Left lung (tissue), 14 donors: ENCODE measurements at places on chromosomes 1 and 21. TPM values are rescaled to one million over a fixed set of nuclear protein-coding genes. Genes with fewer than 3 reads are reported as not detected.

GRCh38 chr1:19407494-19408096 lies 77.7 kb downstream of the CAPZB start:
- H3K36me3 ChIP-seq, result peaks cover 23% of the 10 kb centered on the region
- H3K27me3 ChIP-seq, result no peaks in the 10 kb centered on the region
- peaks cover 25% of the 10 kb centered on the region for H3K4me1 ChIP-seq
- no peak overlapping the region for H3K27ac ChIP-seq

DNA sequence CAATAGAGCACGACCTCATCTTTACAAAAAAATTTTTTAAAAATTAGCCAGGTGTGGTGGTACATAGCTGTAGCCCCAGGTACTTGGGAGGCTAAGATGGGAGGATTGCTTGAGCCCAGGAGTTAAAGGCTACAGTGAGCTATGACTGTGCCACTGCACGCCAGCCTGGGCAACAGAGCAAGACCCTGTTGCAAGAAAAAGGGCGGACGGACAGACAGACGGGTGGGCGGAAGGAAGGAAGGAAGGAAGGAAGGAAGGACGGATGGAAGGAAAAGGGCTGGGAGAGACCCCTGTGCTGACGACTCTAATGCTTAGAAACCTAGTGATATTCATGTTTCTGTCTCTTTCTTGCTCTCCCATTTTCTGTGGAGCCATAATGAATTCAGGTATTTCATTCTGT lies 14.4 kb downstream of the PI4KB start:
- no peak for DNase-seq
- peaks cover 90% of the 10 kb centered on the region for H3K36me3 ChIP-seq
- no peak overlapping the region for H3K4me3 ChIP-seq
- peak overlapping the region; percentile 77 for H3K27ac ChIP-seq
- H3K4me1 ChIP-seq, result peaks cover 54% of the 10 kb centered on the region

DNA sequence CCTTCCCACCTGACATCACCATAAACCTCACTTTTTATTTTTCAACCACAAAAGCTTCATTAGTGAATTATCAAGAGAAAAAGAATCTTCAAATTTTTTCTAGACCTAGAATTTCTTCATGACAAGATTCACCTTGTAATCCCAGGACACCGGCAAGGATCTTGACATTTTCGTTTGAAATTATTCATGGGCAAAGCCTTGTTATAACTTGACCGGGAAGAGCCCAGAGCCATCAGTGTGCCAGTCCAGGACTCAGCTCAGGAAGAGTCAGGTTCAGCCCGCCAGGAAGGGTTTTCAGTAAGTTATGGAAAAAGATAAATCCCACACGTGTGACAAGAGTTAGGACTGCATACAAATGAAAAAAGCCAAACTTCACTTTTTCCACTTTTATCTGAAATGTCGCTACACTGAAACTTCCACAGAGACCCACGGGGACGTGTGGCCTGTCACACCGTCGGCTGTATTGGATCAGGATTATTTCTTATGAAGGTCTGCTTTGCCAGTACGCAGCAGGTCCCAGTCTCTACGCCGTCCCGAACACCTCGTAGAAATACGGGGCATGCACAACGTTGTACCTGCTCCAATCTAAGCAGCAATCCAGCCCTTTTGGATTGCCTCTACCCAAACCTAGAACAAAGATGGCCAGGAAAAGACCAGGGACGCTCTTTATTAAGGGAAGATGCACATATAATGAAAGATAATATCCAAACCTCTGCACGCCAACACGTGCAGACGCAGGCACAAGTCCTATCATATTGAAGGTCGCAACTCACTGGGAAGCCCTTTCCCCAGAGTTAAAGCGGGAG lies 916 bp downstream of the F3 start:
- H3K4me3 ChIP-seq, result peak overlapping the region; percentile 76
- H3K4me1 ChIP-seq, result peaks cover 28% of the 10 kb centered on the region
- peaks cover 3% of the 10 kb centered on the region for H3K36me3 ChIP-seq
- peak overlapping the region; percentile 81 for H3K27ac ChIP-seq
- DNase-seq, result peak; percentile 13

DNA sequence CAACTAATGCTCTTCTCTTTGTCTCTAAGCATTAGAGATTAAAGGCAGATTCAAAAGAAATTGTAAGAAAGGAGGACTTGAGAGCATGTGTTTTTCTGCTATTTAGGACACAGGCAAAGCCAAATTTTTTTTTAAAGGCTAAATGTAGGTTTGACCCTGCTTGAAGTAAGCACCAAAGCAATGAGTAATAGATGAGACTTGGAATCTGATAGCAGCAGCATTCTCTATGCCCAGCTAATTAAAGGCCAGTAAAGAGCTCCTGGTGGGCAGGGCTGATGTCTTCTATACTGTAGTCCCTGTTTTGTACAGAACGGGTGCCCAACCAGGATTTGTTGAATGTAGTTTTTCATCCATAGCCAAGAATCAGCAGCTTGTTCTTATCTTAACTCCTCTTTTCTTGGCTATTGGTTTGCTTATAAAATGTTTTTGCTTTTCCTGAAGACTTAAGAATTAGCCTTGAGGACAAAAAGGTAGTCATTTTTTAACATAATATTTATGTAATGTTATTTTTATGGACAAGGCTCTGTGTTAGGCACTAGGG lies 179.6 kb downstream of the LMO4 start:
- H3K27me3 ChIP-seq, result no peaks in the 10 kb centered on the region
- no peak overlapping the region for H3K27ac ChIP-seq
- no peaks in the 10 kb centered on the region for H3K36me3 ChIP-seq
- DNase-seq, result no peak
- H3K4me3 ChIP-seq, result no peak overlapping the region

- H3K27ac ChIP-seq, result no peak overlapping the region
- H3K4me3 ChIP-seq, result peak overlapping the region; percentile 27
- peaks cover 16% of the 10 kb centered on the region for H3K4me1 ChIP-seq
- no peaks in the 10 kb centered on the region for H3K36me3 ChIP-seq
- peak; percentile 65 for DNase-seq
Measured at GRCh38 chr1:101309334-101310311, 72.8 kb downstream of the S1PR1 start.

DNA sequence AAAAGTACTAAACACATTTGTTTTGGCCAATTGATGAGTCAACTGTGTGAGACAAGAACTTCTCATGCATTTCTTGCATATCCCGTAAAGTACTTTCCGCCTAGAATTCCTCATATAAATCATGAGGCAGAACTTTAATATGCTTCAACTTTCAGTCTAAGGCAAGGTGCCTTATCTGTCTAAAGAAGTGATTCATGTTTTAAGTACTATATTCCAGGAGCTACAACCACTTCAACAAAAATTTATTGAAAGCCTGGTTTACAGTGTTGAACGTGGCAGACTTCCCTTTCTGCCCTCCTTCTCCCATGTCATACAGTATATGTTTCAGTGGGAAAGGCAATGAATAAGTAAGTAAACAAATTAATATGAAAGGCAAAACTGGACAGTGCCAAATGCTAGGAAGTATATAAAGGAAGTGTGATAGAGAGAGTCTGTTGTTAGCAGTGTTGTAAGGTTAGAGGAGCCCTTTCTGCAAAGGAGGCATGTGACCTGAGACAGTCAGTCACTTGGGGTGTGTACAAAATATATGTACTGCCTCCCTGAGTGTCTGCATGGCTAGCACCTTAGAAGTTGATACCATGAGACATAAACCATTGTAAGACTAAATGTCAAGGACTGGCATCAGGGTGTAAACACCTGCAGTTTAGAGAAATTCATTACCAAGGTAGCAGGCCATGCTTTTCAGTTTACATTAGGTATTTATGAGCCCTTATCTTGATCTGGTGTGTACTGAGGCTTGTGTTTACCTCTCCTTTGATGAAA lies 362.2 kb downstream of the SRGAP2C start:
- no peaks in the 10 kb centered on the region for H3K27me3 ChIP-seq
- no peak for DNase-seq
- H3K4me1 ChIP-seq, result no peaks in the 10 kb centered on the region
- H3K27ac ChIP-seq, result no peak overlapping the region

DNA sequence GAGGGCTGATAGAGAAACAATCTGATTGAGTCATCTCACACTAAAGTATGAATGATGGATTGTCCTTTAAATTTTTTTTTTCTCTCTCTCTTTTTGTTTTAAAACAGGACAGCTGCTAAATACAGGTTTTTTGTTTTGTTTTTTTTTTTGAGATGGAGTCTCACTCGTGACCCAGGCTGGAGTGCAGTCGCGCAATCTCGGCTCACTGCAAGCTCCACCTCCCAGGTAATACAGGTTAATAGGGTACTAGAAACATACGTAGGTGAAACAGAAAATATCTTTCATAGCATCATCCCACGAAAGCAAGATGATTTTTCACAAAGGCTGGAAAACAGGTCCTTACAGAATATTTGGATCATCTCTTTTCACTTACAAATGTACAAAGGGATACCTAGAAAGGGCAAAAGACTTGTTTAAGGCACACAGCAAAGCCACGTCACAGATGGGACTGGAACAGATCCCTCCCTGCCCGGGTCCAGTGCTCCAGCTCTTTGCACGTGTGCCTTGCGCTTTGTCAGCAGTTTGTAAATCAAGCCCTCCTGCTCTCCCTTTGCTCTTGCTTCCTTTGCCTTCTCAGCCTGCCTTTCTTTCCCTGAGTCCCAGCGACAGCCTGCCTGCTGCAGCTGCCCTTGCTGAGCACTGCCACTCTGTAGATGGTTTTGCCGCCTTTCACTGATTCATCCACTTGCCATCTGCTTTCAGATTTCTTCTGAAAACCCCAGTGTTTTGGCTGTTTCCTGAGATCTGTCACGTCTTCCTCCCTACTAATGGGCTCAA lies 171.3 kb upstream of the BEND5 start:
- no peak for DNase-seq
- H3K27me3 ChIP-seq, result no peaks in the 10 kb centered on the region
- H3K27ac ChIP-seq, result no peak overlapping the region
- H3K36me3 ChIP-seq, result no peaks in the 10 kb centered on the region
- H3K4me1 ChIP-seq, result no peaks in the 10 kb centered on the region
- no peak overlapping the region for H3K4me3 ChIP-seq

DNA sequence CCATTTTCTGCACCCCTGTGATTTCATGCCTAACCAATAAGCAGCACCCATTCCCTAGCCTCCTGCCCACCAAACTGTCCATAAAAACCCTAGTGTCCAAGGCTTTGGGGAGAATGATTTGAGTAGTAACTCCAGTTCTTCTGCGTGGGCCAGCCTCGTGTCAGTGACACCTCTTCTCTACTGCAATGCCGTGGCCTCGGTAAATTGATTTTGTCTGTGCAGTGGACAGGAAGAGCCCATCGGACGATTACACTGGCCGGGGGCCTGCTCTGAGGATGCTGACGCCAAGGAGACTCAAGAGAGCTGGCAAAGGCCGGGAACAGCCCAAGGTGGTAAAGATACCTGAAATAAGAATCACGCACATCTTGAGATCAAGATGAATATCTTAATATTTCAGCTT lies 29.3 kb downstream of the RSPH1 start:
- no peak overlapping the region for H3K27ac ChIP-seq
- H3K4me1 ChIP-seq, result no peaks in the 10 kb centered on the region
- H3K27me3 ChIP-seq, result no peaks in the 10 kb centered on the region
- no peak overlapping the region for H3K4me3 ChIP-seq
- H3K36me3 ChIP-seq, result no peaks in the 10 kb centered on the region

DNA sequence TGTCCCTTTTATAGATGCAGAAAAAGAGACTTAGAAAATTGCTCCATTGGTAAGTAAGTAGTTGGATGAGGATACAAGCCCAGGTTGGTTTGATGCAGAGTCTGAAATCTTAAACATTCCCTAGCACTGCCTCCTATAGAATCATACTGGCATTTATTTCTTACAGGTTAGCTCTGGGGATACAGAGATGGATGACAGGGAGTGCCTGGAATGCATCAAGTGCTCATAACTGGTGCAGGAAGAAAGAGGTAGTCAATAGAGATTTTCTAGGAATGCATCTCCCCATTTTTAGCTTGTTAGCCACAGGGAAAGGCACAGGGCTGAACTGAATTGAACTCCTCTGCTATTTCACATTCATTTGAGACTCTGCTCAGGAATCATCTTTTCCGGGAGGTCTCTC lies 269.0 kb upstream of the USP24 start:
- no peak for DNase-seq
- H3K4me1 ChIP-seq, result no peaks in the 10 kb centered on the region
- no peaks in the 10 kb centered on the region for H3K27me3 ChIP-seq
- no peak overlapping the region for H3K4me3 ChIP-seq
- no peak overlapping the region for H3K27ac ChIP-seq
- H3K36me3 ChIP-seq, result no peaks in the 10 kb centered on the region

- no peak for DNase-seq
- H3K36me3 ChIP-seq, result no peaks in the 10 kb centered on the region
- no peak overlapping the region for H3K4me3 ChIP-seq
- no peaks in the 10 kb centered on the region for H3K27me3 ChIP-seq
- H3K4me1 ChIP-seq, result peaks cover 16% of the 10 kb centered on the region
- H3K27ac ChIP-seq, result peak overlapping the region; percentile 69
Measured at GRCh38 chr1:15696956-15697521, 12.9 kb downstream of the PLEKHM2 start.

Gene DMBX1
- not detected for polyA plus RNA-seq

Gene NECTIN4
- 11.1 TPM for polyA plus RNA-seq

Gene KIF2C
- 17.8 TPM for polyA plus RNA-seq

Gene KISS1
- polyA plus RNA-seq, result 0.38 TPM

Gene TADA1
- polyA plus RNA-seq, result 23.6 TPM

Gene SYF2
- 89.8 TPM for polyA plus RNA-seq

Gene RHD
- 2.0 TPM for polyA plus RNA-seq

Gene TPM3
- polyA plus RNA-seq, result 272 TPM

Gene LCE2C
- polyA plus RNA-seq, result not detected

Gene GJB4
- not detected for polyA plus RNA-seq

Gene SLAMF7
- polyA plus RNA-seq, result 0.98 TPM

Gene FAM151A
- polyA plus RNA-seq, result 1.4 TPM

Gene ZFP69
- 8.6 TPM for polyA plus RNA-seq
